Muscle of leg (tissue), 16 donors: ENCODE measurements at places on chromosomes 16 and 17.

DNA sequence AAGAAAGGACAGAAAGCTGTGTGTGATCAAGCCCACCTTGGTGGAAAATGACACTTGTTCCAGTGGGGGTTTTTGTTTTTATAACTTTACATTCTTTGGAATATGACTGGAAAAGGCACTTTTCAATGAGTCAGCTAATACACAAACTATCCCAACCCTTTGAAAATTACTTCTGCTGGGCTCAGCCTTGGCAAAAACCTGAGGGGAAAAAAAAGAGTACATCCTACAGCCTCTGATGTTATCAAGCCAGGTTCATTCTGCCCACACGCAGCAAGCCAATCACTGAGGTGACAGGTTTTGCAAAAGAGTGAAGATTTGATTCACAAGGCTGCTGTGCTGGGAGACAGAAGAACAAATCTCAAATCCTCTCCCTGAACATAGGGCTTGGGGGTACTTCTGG, 484.5 kb upstream of the ERCC4 start:
- H3K4me1 ChIP-seq = no peaks in the 10 kb centered on the region
- no peaks in the 10 kb centered on the region for H3K36me3 ChIP-seq
- no peak overlapping the region for H3K4me3 ChIP-seq

GRCh38 chr16:1407753-1408152, 6.8 kb downstream of the UNKL start:
- H3K4me1 ChIP-seq = peaks cover 15% of the 10 kb centered on the region
- peaks cover 34% of the 10 kb centered on the region for H3K36me3 ChIP-seq
- DNase-seq = peak; percentile 72
- H3K27me3 ChIP-seq = no peaks in the 10 kb centered on the region

DNA sequence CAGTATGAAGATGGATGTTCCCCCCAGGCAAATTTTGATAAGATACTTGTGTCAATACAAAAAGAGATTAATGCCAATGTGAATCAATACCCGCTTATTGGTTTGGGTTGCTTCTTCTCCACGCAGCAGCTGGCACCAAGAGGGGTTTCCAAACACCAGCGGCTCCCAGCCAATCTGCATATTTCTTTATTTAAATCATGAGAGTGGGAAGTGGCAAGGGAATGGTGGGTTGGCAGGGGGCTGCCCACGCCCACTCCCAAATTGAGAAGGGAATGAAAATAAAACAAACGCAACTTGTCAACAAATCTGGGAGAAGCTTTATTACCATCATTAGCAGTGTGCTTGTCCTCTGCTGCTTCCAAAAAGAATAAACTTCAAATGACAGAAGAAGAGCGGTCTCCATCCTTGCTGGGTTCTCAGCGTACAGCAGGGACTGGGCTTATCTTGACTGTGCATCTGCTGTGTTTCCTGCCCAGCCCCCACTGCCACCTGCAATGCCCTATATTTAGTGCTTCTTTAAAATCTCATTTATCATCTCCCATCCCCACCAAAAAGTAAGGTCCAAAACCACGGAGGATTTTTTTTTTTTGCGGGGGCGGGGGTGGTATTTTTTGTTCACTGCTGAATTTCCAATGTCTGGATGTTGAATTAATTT, 34.9 kb upstream of the C16orf78 start:
- H3K27me3 ChIP-seq = peaks cover 2% of the 10 kb centered on the region
- H3K4me1 ChIP-seq = no peaks in the 10 kb centered on the region
- no peak for DNase-seq
- H3K36me3 ChIP-seq = no peaks in the 10 kb centered on the region
- H3K27ac ChIP-seq = no peak overlapping the region

GRCh38 chr17:16988749-16989229, 16.9 kb upstream of the TNFRSF13B start:
- H3K4me3 ChIP-seq = no peak overlapping the region
- H3K27ac ChIP-seq = peak overlapping the region; percentile 29
- no peaks in the 10 kb centered on the region for H3K36me3 ChIP-seq
- peaks cover 14% of the 10 kb centered on the region for H3K4me1 ChIP-seq
- peak; percentile 63 for DNase-seq

DNA sequence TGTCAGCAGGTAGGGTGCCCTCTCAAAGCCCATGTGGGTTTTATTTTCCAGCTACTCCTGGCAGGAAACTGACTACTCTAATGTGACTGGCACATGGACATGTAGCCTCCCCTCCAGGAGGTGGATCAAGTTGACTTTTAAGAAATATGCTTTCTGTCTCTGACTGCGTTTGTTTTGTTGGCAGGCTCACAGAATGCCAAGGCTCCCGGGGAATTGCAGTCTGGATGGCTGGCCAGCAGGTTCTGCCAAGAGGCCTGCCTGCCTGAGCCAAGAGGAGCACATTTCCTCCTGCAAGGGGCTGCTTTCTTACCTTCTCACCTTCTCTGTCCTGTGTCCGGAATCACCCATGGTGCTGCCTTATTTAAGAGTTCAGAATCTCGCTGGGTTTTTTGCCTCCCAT, 217.3 kb upstream of the ERCC4 start:
- no peaks in the 10 kb centered on the region for H3K36me3 ChIP-seq
- H3K27me3 ChIP-seq = no peaks in the 10 kb centered on the region
- H3K4me1 ChIP-seq = no peaks in the 10 kb centered on the region
- no peak overlapping the region for H3K4me3 ChIP-seq
- DNase-seq = peak; percentile 2
- no peak overlapping the region for H3K27ac ChIP-seq

GRCh38 chr17:19338031-19338990, 24.2 kb downstream of the B9D1 start:
- H3K4me1 ChIP-seq = peaks cover 24% of the 10 kb centered on the region
- H3K27ac ChIP-seq = no peak overlapping the region
- no peak overlapping the region for H3K4me3 ChIP-seq
- DNase-seq = no peak
- H3K27me3 ChIP-seq = no peaks in the 10 kb centered on the region
- peaks cover 27% of the 10 kb centered on the region for H3K36me3 ChIP-seq

- H3K4me3 ChIP-seq = peak overlapping the region; percentile 2
- peaks cover 6% of the 10 kb centered on the region for H3K36me3 ChIP-seq
- H3K27ac ChIP-seq = peak overlapping the region; percentile 96
- peaks cover 38% of the 10 kb centered on the region for H3K4me1 ChIP-seq
- peaks cover 80% of the 10 kb centered on the region for H3K27me3 ChIP-seq
Measured at GRCh38 chr17:48547808-48548522, 3.1 kb upstream of the HOXB2 start.

GRCh38 chr17:74635418-74635817, 11.9 kb upstream of the CD300E start:
- no peak for DNase-seq
- H3K27ac ChIP-seq = no peak overlapping the region
- no peaks in the 10 kb centered on the region for H3K36me3 ChIP-seq
- H3K4me3 ChIP-seq = no peak overlapping the region
- H3K27me3 ChIP-seq = peaks cover 23% of the 10 kb centered on the region

DNA sequence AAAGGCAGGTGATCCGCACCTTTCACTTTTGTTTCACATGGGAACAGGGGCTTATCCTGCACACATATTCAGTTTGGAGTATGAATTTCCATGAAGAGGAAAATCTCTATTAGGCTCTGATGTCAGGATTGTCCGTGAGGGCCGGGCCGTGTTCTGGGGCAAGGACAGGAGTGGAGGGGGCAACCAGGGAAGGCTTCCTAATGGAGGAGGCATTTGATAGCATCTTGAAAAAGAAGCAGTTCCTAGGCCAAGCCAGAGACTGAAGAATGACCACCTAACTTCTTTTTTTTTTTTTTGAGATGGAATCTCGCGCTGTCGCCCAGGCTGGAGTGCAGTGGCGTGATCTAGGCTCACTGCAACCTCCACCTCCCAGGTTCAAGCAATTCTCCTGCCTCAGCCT, 174.2 kb downstream of the SEC14L1 start:
- DNase-seq = peak; percentile 2
- H3K36me3 ChIP-seq = no peaks in the 10 kb centered on the region
- H3K27me3 ChIP-seq = peaks cover 4% of the 10 kb centered on the region
- H3K4me1 ChIP-seq = peaks cover 42% of the 10 kb centered on the region
- H3K4me3 ChIP-seq = no peak overlapping the region
- H3K27ac ChIP-seq = no peak overlapping the region
